NCI-H526 (cell line): ENCODE measurements at places on chromosomes 13 and 19.

- DNase-seq = no peak
Observed at GRCh38 chr13:79654520-79654919, 173.6 kb downstream of the NDFIP2 start.

GRCh38 chr13:110103534-110103933 lies 203.4 kb downstream of the COL4A1 start:
- DNase-seq = no peak

DNA sequence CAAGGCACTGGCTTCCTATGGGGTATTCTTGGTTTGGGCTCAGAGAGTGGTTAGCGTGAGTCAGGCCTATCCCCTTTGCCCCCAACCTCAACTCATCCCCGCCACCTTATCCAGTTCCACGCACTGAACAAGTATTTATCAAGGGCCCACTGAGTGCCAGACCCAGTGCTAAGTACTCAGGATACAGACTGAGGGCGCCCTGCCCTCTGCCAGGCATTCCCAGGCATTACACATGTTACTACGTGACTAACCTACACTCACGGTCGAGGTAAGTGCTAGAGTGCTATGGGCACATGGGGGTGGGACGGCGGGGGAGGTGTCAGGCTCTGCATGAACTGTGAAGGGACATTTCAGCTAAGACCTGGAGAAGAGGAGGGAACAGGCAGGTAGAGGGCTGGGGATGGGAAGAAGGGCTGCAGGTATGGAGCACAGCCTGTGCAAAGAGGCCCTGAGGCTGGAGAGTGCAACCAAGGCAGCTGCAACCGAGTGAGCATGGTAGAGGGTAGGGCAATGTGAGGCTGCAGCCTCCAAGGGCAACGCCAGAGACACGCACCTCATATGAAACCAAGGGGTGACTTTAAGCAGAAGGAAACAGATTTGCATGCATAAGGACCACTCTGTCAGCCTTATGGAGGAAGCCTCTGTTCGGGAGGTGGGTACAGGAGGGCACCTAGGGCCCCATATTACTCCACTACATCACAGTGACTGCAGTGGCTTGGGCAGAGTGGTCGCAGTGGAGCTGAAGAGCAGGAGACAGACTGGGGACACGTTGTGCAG lies 22.5 kb downstream of the DHRS12 start:
- DNase-seq = peak; percentile 74

- no peak for DNase-seq
Observed at GRCh38 chr19:38734176-38734425, 10.2 kb downstream of the CAPN12 start.

- DNase-seq = no peak
Observed at GRCh38 chr13:112861876-112862615, 107.0 kb upstream of the MCF2L start.

GRCh38 chr19:7391218-7391670 lies 42.5 kb downstream of the ARHGEF18 start:
- no peak for DNase-seq

DNA sequence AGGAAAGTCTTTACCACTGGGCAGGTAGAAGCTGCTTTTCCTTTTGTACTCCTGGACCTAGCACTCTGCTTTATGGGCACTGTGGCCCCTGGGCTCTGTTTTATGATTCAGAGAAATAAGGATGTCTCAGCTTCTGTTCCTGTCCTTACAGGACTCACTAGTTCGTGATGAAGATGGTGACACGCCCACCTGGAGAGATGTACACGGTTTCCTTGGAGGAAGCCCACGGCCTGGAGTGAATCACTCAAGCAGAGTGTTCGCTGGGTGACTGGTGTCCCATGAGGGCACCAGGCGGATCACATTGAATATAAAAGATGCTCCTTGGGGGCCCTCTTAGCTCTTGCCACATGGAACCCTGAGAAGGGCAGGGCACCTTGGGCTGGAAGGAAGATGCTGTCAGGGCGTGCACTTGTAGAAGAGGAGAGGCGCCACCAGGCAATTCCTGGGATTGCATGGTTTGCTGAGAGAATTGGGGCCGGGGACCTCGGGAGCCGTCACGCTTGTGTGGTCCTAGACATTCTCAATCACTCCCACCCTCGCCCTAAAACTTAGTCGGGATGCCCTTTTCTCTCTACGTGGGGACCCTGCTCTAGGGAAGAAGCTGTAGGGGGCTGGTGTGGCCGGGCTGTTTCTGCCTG lies 202.6 kb downstream of the TSHZ3 start:
- DNase-seq = no peak

DNA sequence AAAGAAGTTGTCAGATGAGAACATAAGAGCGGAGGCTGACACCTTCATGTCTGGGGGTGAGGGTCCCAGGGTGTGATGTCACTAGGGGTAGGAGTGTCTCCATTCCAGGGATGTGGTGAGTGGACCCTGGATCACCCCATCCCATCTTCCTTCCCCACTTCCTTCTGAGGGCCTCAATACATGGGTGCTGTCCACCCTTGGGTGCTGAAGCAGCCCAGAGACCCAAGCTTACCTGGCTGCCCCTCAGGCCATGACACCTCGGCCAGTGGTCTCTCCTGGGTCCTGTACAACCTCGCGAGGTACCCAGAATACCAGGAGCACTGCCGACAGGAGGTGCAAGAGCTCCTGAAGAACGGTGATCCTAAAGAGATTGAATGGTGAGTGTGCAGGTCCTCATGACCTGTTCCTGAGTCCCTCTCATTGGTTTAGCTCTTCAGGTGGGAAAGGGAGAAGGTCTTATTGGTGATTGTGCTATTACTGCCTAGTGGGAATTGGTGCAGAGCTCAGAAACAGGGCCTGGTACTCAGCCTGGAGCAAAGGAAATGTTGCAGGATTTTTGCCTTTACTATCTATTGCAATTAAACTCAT lies 37.7 kb upstream of the CYP4F8 start:
- DNase-seq = no peak

DNA sequence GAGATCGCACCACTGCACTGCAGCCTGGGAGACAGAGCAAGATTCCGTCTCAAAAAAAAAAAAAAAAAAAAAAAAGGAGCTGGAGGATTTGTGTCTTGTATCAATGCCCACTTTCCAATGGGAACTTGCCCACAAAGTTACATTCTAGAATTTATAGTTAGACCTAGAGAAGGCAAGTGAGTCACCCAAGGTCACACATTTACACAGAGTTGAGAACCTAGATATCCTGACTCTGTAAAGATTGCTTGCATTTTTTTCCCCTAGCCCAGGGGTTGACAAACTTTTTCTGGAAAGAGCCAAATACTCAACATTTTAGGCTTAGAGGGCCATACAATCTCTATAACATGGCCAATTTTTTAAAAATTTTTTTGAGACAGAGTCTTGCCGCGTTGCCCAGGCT lies 7.7 kb upstream of the BRD4 start:
- DNase-seq = no peak

- no peak for DNase-seq
Observed at GRCh38 chr13:31986676-31987470, 44.7 kb upstream of the FRY start.

DNA sequence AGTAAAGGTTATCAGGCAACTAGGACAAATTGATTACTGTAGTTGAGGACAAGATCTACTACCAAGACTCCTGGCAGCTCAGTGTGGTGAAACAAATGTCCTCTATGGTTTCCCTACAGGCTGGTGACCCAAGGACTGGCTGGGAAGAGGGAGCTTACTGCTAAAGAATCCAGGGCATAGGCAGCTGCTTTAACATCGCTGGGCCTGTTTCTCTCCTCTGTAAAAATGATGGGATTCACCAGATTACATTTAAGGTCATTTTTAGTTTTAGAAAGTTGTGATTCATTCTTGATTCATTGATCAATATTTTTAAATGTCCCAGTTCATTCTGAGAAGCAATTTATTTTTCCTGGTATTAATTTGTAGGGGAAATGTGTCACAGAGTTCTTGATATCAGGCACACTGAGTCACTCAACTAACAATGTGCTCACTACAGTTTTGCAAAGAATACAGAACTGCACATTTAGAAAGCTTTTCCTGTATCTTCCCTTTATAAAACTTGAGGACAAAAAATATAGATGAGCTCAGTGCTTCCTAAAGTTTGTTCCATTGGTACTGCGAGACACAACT lies 19.6 kb upstream of the FAM124A start:
- DNase-seq = no peak

DNA sequence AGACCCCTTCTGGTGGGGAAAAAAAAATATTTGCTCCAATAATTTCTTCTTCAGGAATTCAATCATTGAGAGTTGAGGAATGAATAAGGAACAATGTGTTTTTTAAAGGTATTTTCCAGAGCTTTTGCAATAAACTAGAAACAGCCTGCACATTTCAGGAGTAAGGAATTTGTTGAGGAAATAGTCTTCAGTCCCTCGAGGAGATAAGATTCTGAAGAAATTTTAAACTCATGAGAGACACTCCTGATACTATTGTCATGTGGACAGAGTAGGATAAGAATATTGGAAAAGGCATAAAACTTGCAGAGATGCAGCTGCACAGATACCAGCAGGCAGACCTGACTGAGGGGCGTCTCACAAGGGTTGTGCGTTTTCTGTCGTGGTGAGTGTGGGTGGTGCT lies 36.6 kb downstream of the COMP start:
- DNase-seq = no peak

- peak; percentile 99 for DNase-seq
Observed at GRCh38 chr19:53394974-53395839, at the start of gene ZNF765. TSS of gene ZNF765 (plus strand) at chr19:53395149. CDS start at chr19:53398016, 2,867 bp downstream.

DNA sequence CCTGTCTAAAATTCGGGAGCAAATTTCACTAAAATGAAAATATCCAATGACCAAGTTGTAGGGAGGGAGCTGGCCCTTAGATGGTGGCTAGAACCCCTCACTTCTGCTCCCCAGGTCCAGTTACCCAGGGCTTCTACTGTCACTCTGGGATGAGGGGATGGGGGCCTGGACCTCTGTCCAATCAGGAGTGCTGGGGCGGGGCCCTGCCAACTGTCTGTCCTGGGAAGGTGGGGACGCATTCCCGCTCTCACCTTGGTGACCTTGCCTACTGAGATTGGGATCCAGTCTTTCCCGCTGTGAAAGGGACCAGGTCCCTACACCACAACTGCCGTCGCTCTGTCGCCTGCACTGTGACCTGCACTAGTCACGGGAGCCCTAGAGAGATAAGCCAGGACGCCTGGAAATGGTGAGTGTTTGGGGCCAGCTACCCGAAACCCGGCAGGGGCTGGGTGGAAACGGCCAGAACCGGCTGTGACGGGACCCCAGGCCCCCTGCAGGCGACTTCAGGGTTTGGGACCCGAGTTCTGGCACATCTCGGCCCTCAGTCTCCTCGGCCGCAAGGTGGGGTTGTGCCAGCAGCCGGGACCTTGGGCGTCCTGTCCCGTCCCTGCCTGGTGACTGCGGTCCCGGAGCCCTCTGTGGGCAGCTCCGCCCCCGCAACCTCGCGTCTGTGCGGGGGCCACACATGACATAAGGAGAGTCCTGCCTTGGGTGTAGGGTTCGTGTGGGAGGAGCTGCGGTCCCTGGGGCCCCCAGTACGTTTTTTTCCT lies 22.8 kb downstream of the ZNF20 start:
- no peak for DNase-seq

GRCh38 chr13:112999414-113000177 lies 30.6 kb downstream of the MCF2L start:
- peak; percentile 68 for DNase-seq

GRCh38 chr19:49167857-49168409 lies 10.3 kb downstream of the TRPM4 start:
- DNase-seq = no peak

GRCh38 chr13:33828431-33829129 lies 10.6 kb downstream of the RFC3 start:
- DNase-seq = no peak

GRCh38 chr19:1110809-1111640 lies 7.2 kb downstream of the GPX4 start:
- peak; percentile 21 for DNase-seq

DNA sequence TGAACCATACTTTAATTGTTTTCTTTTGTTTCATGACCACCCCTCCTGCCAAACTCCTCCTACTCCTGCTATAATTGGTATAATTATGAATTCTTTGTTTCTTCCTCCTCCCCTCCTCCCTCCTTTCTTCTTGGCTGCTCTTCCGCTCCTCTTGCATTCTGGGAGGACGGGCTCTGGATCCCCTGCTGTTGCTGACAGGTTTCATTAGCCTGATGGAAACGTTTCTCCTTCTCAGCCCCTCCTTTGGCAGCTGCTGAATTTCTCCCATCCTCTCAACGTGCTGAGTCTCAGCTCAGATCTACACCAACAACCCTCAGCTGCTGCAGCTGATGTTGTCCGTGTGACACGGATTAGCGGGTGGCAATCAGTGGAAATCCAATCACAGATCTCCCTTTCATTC lies 97.1 kb upstream of the UBAC2 start:
- no peak for DNase-seq

GRCh38 chr13:25904830-25905229 lies 147.0 kb downstream of the SHISA2 start:
- DNase-seq = no peak

DNA sequence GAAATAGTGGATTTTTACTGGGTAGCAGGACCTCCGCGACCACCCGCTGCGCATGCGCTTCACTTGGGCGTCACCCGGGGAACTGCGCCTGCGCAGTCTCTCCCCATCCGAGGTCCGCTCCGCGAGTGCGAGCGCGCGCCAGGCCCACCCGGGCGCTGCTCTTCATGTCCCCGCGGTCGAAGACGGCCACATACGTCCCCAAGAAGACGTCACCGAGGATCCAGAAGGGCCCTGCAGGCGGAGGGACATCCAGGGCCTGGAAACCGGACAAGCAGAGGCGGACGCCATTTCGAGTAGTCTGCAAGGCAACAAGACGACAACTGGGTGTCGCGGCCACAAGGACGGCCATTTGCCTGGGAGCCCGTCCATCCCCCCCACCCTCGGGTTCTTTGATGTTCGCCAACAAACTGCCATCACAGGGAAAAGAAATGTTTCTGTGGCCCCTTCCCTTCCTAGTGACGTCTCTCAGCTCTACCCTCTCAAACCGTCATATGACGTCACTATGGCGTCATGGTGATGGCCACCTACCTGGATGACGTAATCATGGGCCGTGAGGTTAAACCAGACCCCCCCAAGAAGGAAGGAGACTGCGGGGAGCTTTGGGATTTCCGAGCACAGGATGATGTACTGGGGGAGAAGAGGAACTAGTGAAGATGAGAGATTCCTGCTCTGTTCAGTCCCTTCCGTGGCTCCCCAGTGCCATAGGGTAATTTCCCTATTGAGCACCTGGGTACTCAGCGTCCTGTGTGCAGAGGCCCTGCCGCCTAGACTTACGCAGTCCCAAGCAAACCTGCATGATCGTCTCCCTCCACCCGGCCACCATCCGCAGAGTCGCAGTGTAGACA lies 6.7 kb downstream of the NAPSA start:
- no peak for DNase-seq

GRCh38 chr13:20714161-20714560 lies 10.7 kb downstream of the IL17D start:
- no peak for DNase-seq

DNA sequence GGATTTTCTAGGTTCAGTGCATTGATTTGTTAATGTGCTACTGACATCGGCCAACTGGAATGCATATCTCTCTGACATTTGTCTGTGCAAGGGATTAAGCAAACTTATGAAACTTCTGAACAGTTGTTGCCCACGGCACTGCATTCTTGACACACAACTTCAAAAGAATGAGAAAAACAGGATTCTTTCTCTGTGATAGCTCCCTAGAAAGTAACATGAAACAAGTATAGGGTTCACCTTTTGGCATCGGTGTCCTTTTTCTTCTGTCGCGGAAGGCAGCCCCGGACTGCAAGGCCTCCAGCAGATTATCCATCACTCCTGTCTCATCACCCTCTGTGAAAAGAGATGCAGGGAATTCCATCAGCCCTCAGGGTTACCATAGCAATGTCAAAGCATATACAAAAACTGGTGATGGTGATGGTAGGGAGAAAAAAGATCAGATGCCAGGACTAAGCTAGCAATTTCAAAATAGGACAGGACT lies 389.2 kb downstream of the DIAPH3 start:
- DNase-seq = no peak
